ENCODE measurements at places on chromosomes 2 and 18.

GRCh38 chr2:85329181-85329651 is 1.4 kb upstream of the TGOLN2 start:
- DNase-seq: no peak

DNA sequence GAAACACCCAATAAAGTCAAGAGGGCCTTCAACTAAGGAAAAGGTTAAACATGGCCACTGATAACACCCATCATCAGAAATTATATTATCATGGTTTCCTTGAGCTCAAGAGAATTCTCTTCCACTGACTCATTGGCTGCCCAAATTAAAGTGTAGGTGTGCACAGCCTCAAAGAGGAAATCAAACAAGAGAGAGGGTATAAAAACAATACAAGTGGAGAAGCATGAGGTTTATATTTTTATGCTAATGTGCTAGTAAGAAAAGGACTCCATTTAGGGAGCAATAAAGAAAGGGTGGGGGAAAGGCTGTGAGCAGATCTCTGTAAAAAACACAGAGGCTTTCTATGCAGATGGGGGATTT is 168.8 kb upstream of the VRK2 start:
- no peak for DNase-seq

- no peak for DNase-seq
Observed at GRCh38 chr2:181985632-181986205, at the start of gene PPP1R1C. Gene PPP1R1C (plus strand): TSS chr2:181985853. CDS start chr2:181986111, 258 bp downstream.

GRCh38 chr2:229475778-229476177 is 204.7 kb upstream of the PID1 start:
- DNase-seq: no peak

- no peak for DNase-seq
Observed at GRCh38 chr2:168039881-168040280, 207.5 kb downstream of the STK39 start.

DNA sequence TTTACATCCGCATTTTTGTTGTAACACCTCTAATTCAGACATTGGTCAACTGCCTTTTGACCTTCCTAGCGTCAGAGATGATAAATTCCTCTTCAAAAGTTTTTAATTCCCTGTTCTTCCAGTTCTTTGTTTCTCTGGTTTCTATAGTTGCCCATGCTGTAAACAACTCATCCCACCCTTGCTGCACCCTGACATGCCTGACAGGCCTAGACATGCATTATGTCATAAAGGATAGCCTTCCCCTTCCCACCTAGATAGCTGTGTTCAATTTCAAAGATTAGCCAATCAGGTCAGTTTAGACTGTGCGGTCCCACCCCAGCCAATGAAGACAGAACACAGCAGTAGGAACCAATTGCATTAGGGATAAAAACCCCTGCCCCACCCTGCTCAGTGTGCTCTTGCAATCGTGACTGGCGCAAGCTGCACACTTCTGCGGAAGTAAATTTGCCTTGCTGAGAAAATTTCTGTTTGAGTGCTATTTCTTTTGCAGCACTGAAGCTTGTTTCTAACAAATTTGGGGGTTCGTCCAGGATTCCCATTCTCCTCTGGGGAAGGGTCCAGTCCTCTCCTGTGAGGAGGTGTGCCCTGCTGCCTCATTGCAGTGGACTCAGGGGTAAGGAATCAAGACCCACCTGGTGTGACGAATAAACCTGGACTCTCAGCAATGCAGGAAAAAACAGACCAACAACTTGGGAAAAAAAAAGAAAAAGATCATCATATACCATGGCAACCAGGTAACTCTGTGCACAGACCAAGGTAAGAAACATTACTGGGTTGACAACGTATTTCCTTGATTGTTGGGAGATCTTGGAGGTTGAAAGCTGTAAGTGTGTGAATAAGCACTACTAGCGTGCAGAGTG is 9.1 kb upstream of the SAP130 start:
- DNase-seq: no peak

DNA sequence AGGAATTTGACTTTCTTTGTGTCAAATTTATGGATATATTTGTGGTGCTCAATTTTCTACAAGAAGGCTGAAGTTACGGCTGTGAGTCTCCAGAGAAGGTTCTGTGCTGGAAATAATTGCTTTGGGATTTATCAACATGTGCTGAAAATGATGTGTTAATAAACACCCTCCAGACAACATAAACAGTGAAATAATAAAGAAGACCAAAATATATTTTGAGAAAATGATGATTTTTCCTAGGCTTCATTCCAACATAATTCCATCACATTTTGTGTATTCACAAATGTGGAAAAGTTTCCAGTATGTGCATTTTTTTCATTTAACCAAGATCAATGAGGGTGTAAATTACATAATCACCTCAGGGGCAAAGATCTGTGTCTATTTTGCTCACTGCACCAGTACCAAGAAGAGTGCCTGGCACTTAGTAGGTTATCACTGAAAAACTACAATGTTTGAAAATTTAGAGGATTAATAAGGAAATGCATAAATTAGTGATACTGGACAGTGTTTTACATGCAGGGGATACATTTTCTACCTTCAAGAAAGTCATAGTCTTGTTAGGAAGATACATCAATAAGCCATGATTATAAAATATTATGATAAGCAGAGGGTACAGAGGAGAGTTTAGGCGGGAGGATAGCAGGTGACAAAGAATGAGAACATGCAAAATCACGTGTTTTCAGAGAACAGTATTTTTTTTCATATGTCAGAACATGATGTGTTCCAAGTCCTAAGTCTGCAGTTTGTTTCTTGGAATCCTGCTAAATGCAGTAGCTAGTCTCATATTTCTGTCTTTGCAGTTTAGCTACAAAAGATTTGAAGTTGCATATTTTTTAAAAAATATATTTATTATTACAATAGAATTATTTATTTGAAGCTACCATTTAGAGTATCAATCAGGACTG is 127.6 kb upstream of the DLGAP1 start:
- no peak for DNase-seq

DNA sequence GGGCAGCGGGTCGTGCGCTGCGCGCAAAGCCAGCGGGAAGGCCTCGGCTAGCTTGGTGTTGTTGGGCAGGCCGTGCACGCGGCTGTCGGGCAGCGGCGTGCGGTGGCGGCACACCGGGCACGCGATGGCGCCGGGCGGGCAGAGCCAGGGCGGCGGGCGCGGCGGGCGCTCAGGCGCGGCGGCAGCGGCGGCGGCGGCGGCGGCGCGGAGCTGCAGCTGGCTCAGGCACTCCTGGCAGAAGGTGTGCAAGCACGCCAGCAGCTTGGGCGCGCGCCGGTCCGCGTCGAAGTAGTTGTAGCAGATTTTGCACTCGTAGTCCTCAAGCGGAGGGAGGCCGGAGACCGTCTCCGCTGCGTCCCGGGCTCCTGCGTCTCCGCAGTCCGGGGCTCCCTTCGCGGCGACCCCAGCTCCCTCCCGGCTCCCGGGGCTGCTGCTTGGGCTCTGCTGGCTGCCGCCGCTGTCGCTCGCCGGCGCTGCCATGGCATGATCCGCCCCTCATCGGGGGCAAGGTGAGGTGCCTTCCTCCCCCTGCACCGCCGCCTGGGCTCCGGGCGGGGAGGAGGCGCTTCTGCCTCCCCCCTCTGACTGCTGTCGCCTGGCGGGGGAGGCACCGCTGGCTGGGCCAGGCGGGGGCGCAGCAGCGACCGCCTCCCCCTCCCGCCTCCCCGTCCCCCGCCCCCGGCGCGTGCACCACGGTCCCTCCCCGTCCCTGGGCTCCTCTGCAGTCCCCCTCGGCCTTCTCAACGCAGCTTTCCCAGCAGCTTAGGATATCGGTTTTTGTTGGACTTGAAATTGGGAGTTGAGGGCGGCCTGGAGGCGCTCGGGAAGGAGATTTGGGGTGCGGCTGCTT is 21.0 kb upstream of the PAX3 start:
- DNase-seq: peak; percentile 61

- DNase-seq: no peak
Observed at GRCh38 chr18:14120926-14121325, 11.3 kb downstream of the ZNF519 start.

- DNase-seq: no peak
Observed at GRCh38 chr2:207167099-207167923, 1.6 kb upstream of the KLF7 start.

DNA sequence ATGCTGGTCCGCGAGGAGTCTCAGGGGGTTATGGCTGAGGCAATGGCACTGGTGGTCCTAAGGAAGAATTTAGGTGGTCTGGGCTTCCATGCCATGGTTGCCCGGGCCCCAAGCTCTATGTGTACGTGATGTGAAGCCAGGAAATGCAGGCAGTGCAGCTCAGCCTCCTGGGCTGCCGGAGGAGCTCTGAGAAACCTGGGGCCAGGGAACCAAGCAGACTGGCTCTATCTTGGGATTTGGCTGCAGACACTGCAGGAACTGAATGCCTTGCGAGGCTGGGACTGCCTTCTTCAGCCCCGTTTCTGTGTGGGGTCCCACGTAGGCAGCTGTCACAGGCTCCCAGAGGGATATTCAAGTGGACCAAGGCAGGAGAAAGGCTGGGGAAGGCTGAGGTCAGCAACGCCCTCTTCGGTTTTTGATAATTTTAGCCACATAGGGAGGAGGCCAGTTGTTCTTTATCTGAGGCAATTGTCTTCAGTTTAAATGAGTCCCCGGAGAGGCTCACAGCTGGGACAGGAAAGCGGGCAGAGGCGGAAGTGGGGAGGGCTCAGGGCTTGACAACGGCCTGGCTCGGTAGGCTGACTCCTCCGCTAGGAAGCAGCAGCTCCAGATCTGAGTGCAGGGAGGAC is 77.7 kb downstream of the RHOB start:
- DNase-seq: peak; percentile 24

DNA sequence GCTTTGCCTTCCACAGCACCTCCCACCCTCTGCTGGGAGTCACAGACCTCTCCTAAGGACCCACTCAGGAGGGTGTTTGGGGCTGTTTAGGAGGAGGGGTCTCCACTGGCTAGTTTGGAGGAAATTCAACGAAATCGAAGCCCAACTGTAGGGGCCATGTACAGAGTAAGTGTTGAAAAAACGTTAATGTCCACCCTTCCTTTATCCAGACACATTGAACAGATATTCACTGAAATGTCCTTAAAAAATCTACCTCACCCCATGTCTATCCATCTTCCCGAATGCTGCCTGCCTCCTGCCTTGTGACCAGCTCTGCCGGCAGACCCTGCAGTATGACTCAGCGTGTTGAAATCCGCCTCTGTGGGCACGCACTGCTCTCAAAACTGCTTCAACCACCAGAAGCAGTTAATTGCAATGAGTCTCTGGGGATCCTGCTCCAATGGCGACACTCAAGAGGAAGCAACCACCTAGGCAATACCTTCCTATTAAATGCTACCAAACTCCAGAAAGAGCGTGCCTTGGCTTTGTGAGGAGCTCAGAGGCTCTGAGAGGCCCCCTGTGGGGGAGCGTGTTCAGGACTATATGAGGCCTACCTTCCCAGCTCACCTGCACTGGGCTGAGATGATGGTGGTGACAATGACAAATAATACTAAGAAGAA is 61.4 kb upstream of the RTN4 start:
- no peak for DNase-seq

DNA sequence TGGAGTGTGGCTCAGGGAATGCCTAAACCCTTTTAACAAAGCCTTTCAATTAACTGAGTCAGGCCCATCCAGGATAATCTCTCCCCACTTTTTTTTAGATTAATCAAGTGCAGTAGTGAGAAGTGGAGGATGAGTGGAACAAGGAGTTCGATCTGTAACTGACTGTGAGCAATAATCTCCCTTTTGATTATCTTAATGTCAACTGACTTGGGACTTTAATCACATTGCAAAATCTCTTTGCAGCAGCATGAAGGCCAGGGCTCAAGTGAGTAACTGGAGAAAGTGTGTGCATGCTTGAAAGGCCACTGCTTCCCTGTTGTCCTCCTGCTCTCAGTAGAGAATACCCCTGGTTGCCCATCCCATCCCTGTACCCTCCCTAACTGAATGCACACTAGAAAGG is 32.1 kb upstream of the HS6ST1 start:
- DNase-seq: no peak

- DNase-seq: no peak
Observed at GRCh38 chr18:54961868-54962267, 2.6 kb upstream of the CCDC68 start.

DNA sequence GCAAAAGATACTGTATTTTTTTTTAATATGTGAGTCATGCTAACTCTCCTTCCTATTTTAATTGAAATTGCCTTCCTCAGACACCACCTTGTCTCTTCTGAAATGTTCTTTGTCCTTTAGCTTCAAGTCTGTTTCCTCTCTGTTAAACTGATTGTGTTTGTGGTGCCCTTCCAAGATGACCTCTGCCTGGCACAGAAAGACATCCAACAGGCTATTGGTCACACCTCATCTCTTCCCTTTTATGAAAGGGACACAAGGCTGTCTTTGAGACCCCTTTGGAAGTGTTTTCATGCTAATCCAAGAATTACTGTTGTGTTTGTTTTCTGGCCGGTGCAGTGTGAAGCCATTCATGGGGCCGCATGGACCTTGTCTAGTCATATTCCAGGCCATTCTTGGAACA is 94.0 kb upstream of the PIK3C3 start:
- DNase-seq: no peak

DNA sequence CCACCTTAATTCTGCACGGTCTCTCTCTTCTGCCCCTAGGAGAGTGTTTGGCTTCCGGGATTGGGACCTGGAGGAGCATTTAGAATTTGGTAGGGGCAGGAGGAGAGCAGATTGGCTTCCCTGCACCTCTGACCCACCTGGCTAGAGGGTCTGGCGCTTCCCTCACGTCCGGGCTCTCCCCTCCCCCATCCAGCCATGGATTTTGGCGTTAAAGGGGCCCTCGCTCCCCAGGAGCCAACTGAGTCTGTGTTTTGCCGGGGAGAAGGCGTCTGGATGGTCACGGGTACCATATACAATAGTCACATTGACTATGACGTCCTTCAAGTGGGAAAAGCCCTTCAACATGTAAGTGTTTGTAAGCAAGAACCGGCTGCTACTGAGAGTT is 6.6 kb downstream of the HOXD3 start:
- DNase-seq: no peak

DNA sequence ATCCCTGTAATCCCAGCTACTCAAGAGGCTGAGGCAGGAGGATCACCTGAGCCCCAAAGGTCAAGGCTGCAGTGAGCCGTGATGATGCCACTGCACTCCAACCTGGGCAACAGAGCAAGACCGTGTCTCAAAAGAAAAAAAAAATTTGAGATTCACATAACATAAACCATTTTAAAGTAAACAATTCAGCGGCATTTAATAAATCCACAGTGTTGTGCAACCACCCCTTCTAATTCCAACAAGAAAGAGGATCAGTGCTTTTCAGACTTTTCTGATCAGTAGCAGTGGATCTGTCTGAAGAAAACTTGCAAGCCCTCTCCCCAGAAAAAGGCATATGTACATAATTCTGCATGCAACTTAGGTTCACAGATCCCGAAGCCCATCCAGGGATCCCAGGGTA is 7.2 kb upstream of the SAG start:
- DNase-seq: no peak

GRCh38 chr2:109383505-109384307 is 230.1 kb downstream of the SEPTIN10 start:
- no peak for DNase-seq

All from germinal center (tissue), 1 donor.